ENCODE measurements at places on chromosomes 12 and 14. TPM values are rescaled to one million over a fixed set of nuclear protein-coding genes. Genes with fewer than 3 reads are reported as not detected.
A peak's percentile ranks its signal among the peaks of the same experiment; 100 is the strongest.

DNA sequence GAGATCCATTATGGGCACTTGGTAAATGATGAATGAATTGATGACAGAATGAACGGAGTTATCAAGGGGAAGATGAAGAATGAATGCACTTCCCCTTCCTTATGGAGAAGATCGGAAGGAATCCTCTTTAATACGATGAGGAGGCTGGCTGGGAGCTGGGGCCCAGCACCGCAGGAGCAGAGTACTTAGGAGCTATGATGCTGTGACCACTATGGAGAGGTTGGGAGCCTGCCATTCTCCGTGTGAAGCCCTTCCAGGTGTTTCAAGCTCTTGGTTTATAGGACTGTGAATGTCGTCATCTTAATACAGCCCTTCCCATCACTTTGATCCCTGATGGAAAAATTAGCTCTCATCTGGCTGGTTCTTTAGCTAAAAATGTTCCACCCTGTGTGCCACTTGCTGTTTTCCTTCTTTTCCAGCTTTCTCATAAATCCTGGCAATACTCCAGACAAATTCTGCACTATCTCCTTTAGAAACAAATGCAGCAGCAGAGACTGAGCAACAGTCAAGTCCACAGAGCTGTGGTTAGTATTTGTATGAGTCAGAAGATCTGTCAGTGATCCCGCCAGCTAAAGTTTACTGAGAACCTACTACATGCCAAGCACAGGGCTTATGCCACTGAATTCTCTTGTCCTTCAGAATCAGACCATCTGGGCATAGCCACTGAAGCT lies 263.1 kb upstream of the CRY1 start:
- no peak overlapping the region for H3K27ac ChIP-seq
- peaks cover 28% of the 10 kb centered on the region for H3K4me1 ChIP-seq
- H3K27me3 ChIP-seq, result no peaks in the 10 kb centered on the region
- no peaks in the 10 kb centered on the region for H3K36me3 ChIP-seq

DNA sequence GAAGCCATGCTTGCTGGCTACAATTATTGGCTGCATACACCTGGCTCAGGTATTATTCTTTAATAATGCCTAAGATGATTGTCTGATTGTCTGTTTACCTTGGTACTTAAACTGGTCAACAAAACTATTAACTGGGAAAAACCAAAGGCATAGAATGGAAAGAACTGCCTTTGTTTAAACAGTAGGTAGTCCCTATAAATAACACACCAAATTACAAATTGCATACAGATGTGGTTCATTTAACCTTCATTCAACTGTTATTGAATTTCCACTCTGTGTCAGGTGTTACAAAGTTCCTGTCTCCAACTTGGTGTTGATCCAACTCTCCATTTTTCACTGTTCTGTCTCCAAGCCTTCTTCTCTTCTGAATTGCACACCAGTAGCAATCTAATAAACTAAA lies 79.8 kb upstream of the FSCB start:
- H3K4me3 ChIP-seq, result no peak overlapping the region
- no peaks in the 10 kb centered on the region for H3K27me3 ChIP-seq
- H3K36me3 ChIP-seq, result no peaks in the 10 kb centered on the region
- DNase-seq, result no peak
- no peaks in the 10 kb centered on the region for H3K4me1 ChIP-seq

The LRP1-AS gene
- total RNA-seq, result not detected

- no peak for DNase-seq
- H3K27ac ChIP-seq, result no peak overlapping the region
- H3K27me3 ChIP-seq, result no peaks in the 10 kb centered on the region
- H3K4me1 ChIP-seq, result no peaks in the 10 kb centered on the region
- no peak overlapping the region for H3K4me3 ChIP-seq
Observed at GRCh38 chr12:24015833-24016160, 66.3 kb upstream of the SOX5 start.

The TBX3 gene
- total RNA-seq, result not detected

The ERGIC2 gene
- total RNA-seq, result 130 TPM

DNA sequence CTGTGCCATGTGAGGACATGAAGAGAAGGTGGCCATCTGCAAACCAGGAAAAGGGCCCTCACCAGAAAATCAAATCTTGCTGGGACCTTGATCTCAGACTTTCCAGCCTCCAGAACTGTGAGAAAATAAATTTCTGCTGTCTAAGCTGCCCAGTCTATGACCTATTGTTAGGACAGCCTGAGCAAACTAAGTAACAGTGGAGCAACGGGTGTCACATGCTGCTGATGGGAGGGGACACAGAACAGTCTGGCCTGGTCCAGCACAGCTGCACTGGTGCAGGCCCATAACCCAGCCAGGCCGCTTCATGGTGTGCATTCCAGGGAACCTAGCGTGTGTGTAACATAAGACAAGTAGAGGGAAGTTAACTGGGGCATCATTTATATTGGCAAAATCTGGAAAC lies 42.1 kb downstream of the GRIP1 start:
- H3K4me3 ChIP-seq, result no peak overlapping the region
- no peak for DNase-seq
- H3K27me3 ChIP-seq, result no peaks in the 10 kb centered on the region
- no peak overlapping the region for H3K27ac ChIP-seq
- H3K4me1 ChIP-seq, result no peaks in the 10 kb centered on the region

DNA sequence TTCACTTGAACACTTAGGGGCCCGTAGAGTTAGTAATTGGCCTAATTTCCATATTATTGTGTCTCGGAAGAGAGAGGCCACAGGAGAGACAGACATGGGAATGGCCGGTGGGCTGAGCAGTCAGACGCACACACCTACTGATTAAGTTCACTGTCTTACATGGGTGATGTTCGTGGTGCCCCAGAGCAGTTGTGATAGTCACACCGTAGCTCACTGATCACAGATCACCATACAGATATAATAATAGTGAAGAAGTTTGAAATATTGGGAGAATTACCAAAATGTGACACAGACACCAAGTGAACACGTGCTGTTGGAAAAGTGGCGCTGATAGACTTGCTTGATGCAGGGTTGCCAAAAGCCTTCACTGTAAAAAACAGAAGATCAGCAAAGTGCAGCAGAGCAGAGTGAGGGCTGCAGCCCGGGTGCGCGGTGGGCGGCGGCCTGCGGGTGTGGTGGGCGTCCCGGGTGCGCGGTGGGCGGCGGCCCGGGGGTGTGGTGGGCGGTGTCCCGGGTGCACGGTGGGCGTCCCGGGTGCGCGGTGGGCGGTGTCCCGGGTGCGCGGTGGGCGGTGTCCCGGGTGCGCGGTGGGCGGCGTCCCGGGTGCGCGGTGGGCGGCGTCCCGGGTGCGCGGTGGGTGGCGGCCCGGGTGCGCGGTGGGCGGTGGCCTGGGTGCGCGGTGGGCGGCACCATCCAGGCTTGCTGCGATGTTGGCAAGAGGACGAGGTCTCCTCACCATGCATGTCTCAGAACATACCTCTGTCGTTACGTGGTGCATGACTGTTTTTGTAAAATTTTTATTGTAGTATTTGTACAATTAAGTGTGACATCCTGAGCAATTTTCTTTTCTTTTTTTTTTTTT lies 34.3 kb upstream of the TEX22 start:
- DNase-seq, result peak; percentile 77
- no peaks in the 10 kb centered on the region for H3K36me3 ChIP-seq
- no peaks in the 10 kb centered on the region for H3K27me3 ChIP-seq
- H3K27ac ChIP-seq, result no peak overlapping the region

The A2M gene
- total RNA-seq, result 1.6 TPM

The KLRF2 gene
- not detected for total RNA-seq

DNA sequence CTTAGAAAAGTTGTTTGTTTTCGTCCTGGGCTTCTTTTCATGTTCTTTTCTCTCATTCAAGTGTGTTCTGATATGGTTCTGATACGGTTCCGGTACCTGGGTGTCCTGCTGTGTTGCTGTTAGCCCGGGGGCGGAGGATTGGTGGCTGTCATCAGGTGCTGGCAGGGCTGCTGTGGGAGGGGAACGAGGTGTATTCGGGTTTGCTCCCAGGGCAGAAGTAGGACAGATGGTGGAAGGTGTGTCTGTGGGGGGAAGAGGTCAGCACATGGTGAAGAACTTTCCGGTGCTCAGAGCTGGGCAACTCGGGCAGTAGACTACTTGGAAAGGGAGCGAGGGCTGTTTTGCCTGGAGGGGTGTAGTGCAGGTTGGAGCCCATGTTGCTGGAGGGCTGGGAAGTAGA lies 70.2 kb downstream of the SLC25A47 start:
- no peak overlapping the region for H3K27ac ChIP-seq
- no peaks in the 10 kb centered on the region for H3K27me3 ChIP-seq
- peaks cover 7% of the 10 kb centered on the region for H3K4me1 ChIP-seq

The MAPK1IP1L gene
- 106 TPM for total RNA-seq

DNA sequence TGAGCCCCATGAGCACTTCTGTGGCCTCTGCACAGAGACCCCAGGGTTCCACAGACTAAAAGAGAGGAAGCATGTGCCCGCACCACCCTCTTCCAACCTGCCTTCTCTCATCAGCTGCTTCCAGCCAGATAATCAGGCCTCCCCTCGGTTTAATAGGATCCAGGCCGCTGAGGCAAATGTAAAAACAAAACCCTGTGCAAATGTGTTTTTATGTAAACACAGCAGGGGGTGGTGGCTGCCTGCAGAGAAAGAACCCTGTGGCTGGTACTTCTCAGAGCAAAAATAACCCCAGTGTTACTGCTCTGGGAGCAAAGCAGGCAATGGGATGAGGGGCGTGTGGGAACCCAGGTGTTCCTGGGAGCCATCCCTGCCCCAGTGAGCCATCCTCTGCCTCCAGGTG lies 46.2 kb downstream of the WSCD2 start:
- no peak overlapping the region for H3K4me3 ChIP-seq
- DNase-seq, result no peak
- no peaks in the 10 kb centered on the region for H3K36me3 ChIP-seq
- H3K4me1 ChIP-seq, result no peaks in the 10 kb centered on the region
- H3K27ac ChIP-seq, result no peak overlapping the region
- no peaks in the 10 kb centered on the region for H3K27me3 ChIP-seq

GRCh38 chr12:98951406-98951805 lies 306.3 kb downstream of the APAF1 start:
- no peak for DNase-seq
- H3K4me1 ChIP-seq, result no peaks in the 10 kb centered on the region
- H3K27me3 ChIP-seq, result no peaks in the 10 kb centered on the region

DNA sequence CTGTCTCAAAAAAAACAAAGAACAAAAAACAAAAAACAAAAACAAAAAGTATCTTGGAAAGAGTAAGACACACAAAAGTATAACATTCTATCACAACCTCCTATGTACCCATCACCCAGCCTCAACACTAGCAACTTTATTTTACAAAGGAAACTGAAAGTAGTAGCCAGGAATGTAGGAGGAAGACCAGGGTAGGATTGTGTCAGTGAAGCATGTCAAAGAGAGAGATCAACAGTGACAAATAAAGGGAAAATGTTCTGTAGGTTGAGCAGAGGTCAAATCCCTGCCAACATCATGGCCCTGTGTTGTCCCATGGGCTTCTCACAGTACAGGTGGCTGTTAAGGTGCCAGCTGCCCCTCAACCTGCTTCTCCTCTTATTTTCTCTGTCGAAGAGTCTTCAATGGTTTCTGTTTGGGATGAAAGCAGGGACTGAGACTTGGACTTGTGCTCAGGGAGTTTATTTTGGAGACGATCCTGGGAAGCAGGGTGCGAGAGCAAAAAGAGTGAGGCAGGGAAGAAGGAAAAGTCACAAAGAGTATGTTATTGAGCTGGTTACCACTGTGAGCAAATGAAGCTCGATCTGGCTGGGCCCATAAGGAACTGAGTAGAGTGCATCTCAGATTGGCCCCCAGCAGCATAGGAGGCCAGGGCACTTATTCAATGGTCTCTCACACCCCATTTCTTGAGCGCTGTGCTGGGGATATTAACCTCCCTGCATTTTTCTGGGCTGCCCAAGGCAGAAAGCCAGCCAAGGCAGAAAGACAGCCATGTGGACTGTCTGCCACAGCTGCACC lies 29.4 kb upstream of the CTDSP2 start:
- no peaks in the 10 kb centered on the region for H3K36me3 ChIP-seq
- no peaks in the 10 kb centered on the region for H3K27me3 ChIP-seq
- DNase-seq, result no peak
- no peak overlapping the region for H3K4me3 ChIP-seq

The SLC5A8 gene
- total RNA-seq, result not detected

The BTG1 gene
- 98.3 TPM for total RNA-seq

- peak overlapping the region; percentile 92 for H3K27ac ChIP-seq
- H3K4me1 ChIP-seq, result peaks cover 61% of the 10 kb centered on the region
- H3K27me3 ChIP-seq, result peaks cover 29% of the 10 kb centered on the region
- no peaks in the 10 kb centered on the region for H3K36me3 ChIP-seq
- peak; percentile 75 for DNase-seq
- H3K4me3 ChIP-seq, result peak overlapping the region; percentile 91
Observed at GRCh38 chr14:75277008-75277814, 1.4 kb upstream of the FOS start.

GRCh38 chr14:59026081-59026480 lies 162.4 kb upstream of the DAAM1 start:
- H3K36me3 ChIP-seq, result no peaks in the 10 kb centered on the region
- H3K4me1 ChIP-seq, result no peaks in the 10 kb centered on the region
- H3K4me3 ChIP-seq, result no peak overlapping the region
- no peak overlapping the region for H3K27ac ChIP-seq
- no peak for DNase-seq

DNA sequence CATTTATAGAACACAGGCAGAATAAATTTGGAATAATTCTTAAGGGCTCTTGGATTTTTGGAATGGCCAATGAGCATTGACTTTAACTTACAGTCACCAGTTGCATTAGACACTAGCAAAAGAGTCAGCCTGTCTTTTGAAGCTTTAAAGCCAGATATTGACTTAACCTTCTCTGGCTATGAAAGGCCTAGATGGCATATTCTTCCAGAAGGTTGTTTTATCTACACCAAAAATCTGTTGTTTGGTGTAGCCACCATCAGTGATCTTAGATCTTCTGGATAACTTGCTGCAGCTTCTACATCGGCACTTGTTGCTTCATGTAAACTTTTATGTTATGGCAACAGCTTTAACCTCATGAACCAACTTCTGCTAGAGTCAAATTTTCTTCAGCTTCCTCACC lies 10.4 kb downstream of the PCNX1 start:
- no peak overlapping the region for H3K27ac ChIP-seq
- H3K4me1 ChIP-seq, result peaks cover 63% of the 10 kb centered on the region
- no peak for DNase-seq
- H3K27me3 ChIP-seq, result no peaks in the 10 kb centered on the region
- no peak overlapping the region for H3K4me3 ChIP-seq

The MYO1H gene
- total RNA-seq, result not detected

GRCh38 chr12:77133566-77133965 lies 68.2 kb upstream of the E2F7 start:
- no peak for DNase-seq
- no peak overlapping the region for H3K4me3 ChIP-seq
- no peaks in the 10 kb centered on the region for H3K36me3 ChIP-seq

GRCh38 chr12:96208801-96209549 lies 14.8 kb downstream of the ELK3 start:
- H3K27me3 ChIP-seq, result no peaks in the 10 kb centered on the region
- no peak overlapping the region for H3K27ac ChIP-seq

GRCh38 chr12:114425031-114425626 lies 19.2 kb upstream of the TBX5 start:
- no peaks in the 10 kb centered on the region for H3K36me3 ChIP-seq
- H3K27ac ChIP-seq, result no peak overlapping the region
- no peaks in the 10 kb centered on the region for H3K4me1 ChIP-seq
- no peaks in the 10 kb centered on the region for H3K27me3 ChIP-seq

The IAPP gene
- total RNA-seq, result not detected
